ENCODE measurements at places on chromosomes 12 and 14.

DNA sequence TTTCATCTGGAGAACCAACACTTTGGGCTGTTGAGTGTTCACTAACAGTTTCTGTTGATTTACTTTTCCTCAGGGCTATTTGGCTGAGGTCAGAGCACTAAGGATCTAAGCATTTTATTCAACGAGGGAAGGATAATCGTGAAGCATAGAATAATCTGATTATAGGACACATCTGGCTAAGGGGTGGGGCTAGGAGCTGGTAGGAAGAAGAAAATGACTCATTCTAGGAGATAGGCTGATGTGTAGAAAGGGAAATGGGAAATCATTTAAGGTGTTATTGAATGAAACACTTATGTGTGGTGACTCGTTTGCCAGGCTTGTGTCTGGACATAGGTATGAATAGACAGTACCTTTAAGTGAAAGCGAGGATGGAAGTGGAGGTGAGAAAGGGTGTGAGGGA, 167.2 kb downstream of the ETNK1 start:
- DNase-seq, result no peak

- no peak for DNase-seq
Measured at GRCh38 chr14:84288781-84289180, 1241.2 kb upstream of the FLRT2 start.

GRCh38 chr12:93803424-93803807, 126.2 kb downstream of the CRADD start:
- no peak for DNase-seq

DNA sequence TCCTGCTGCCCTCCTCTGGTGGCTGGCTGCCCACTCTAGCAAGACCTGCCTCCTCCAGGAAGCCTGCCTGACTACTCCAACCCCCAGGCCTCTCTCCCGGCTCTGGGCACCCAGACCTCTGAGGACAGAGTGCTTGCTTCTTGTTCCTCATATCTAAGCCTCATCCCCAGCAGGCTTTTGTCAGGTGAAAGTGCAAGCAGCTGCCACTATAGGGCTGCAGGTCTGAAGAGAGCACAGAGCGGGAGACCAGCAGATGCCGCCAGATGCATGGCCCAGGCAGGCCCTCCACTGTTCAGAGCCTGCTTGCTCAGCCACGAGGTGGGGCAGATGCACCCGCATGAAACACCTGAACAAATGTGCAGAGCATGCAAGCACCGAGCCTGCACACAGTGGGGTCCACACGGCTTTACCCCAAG, 73.0 kb downstream of the SERPINA3 start:
- no peak for DNase-seq

DNA sequence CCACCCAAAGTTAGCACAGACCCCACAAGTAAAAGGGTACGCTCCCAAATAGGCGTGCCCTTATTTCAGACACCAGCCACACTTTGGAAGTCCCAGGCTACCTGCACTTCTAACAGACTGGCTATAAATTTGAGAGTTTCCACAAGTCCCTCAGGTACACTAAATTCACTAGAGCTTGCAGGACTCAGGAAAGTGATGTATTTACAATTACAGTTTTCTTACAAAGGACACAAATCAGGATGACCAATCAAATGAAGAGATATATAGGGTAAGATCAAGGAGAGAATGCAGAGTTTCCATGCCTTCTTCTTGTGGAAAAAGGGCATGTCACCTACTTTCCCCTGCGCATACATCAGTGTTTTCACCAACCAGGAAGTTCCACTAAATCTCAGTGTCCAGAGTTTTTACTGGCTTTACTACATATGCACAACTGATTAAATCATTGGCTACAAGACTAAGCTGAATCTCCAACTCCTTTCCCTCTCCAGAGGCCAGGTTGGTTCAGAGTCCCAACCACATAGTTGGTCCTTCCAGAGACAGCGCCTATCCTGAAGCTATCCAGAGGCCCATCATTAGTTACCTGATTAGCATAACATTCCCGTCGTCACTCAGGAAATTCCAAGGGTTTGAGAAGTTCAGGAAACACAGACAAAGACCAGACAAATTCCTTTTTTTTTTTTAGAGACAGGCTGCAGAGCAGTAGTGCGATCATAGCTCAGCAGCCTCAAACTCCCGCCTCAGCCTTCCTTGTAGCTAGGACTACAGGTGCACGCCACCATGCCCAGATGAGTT, 84.2 kb downstream of the DENND5B start:
- DNase-seq, result no peak

DNA sequence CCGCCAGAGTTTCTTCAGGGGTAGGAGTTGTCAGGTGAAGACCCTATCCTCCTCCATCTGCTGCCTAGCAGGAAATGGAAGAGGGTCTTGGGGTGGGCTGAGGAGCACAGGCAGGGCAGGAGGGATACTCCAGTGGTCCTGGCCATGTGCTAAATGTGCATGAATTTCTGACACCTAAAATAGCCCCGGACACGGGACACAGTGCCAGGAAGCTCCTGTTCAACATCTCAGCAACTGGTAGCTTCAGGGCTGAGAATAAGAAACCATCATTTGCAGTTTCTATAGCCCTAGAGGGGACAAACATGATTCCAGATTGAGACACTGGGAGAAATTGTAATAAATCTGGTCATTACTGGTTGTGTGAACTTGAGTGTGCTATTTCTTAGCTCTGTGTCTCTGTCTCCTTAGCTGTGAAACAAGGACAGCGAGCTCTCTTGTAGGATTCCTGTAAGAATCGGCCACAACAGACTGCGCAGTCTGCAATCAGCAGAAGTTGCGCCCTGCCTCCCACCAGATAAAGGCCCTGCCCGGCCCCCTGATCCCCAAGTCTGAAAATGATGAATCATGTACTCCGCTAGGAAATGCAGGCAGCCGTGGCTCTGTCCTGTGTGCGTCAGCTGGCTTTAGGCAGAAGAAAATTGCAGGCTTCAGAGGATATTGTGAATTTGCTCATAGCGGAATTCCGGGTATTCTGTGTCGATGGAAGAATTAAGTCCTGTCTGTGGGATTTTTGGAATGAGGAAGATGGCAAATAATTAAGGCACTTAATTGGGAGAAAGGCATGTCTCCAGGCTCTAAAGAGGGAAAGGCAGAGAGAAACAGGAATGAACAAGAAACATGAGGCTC, 35.2 kb upstream of the MEG3 start:
- no peak for DNase-seq

DNA sequence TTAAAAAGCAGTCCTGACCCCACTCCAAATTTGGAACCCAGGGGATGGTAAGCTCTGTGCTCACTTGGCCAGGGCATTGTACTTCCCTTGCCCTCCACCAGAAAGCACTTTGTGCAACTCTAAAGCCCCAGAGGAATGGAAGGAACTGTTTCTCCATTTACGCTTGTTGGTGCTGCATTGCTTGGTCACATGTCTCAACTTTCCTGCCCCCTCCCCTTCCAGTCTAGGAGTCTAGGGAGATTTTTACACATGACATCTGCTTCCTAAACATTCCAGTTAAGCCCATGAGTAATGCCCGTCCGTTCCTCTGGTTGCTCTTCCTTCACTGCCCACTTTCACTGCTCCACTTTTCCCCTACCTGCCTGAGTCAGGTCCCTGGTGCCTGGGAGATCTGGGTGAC, 92.6 kb upstream of the MAP1LC3B2 start:
- DNase-seq, result no peak

GRCh38 chr14:37673439-37673838, 78.0 kb downstream of the TTC6 start:
- no peak for DNase-seq

- DNase-seq, result no peak
Measured at GRCh38 chr14:78131616-78132015, 38.6 kb upstream of the NRXN3 start.

DNA sequence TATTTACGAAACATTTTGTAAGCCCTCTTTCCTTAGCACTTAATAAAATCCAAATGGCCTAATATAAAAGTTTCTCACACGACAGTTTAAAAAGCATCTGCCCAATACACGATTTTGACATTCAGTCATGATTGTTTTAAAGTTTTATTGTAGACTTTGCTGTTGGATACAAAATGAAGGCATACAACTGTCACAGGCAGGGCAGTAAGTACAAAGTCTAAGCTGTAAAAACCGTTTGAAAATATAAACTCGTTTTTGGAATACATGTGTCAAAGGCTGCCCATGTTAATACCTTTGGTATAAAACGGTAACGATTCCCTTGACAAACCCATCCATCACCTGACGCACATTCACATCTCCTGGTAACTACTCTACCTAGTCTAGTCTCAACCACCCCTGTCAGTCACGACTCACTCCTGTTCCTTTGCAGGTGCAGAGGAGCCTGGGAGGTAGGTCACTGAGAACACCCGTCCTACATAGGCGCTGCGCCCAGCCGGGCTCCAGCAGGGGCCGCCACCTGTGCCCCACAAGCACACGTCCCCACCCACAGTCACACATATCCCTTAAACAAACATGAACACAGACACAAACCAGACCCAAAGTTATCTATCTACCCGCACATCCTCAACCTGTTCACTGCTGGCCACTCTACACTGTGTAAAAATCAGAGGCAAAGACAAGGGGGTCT, 27.1 kb downstream of the KCTD10 start:
- DNase-seq, result no peak

- no peak for DNase-seq
Measured at GRCh38 chr14:96727980-96728717, 69.0 kb upstream of the VRK1 start.

- no peak for DNase-seq
Measured at GRCh38 chr14:24108336-24108874, 6.2 kb upstream of the DCAF11 start.

- no peak for DNase-seq
Measured at GRCh38 chr14:74472601-74473000, 20.5 kb downstream of the NPC2 start.

GRCh38 chr12:63844391-63845341, at the start of gene SRGAP1:
TSS of gene SRGAP1 (plus strand) at chr12:63844700. CDS start at chr12:63844817, 117 bp downstream.
- DNase-seq, result no peak

DNA sequence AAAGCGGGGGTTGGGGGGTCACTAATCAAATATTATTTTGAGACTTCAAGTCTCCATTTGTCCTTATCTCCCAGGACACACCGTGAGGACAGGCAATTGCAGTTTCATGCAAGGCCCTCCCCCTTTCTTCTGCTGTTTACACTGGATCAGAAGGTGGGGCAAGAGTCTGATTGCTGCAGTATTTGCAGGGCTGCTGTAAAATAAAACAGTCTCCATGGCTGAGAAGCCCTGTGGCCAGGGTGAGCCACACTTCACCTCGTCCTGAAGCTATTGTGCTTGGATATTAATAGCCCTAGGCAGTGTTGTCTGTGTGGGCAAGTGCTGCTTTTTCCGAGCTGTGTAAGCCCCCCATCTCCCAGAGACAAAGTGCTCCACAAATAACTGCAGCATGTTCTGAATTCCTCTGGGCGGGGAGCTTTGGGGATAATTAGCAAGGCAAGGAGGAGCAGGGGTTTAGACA, 187.4 kb upstream of the NTF3 start:
- DNase-seq, result no peak

DNA sequence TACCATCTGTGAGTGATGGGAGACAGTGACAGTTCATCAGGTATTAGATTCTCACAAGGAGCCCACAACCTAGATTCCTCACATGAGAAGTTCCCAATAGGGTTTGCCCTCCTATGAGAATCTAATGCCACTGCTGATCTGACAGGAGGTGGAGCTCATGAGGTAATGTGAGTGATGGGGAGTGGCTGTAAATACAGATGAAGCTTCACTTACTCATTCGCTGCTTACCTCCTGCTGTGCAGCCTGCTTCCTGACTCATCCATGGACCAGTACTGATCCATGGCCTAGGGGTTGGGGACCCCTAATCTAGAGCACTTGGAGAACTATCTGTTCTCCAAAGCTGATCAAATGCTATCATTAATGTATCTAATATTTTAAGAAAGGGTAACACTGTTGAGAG, 17.7 kb downstream of the CLEC2D start:
- DNase-seq, result no peak

GRCh38 chr12:57993834-57994233, 52.5 kb downstream of the ATP23 start:
- DNase-seq, result no peak

DNA sequence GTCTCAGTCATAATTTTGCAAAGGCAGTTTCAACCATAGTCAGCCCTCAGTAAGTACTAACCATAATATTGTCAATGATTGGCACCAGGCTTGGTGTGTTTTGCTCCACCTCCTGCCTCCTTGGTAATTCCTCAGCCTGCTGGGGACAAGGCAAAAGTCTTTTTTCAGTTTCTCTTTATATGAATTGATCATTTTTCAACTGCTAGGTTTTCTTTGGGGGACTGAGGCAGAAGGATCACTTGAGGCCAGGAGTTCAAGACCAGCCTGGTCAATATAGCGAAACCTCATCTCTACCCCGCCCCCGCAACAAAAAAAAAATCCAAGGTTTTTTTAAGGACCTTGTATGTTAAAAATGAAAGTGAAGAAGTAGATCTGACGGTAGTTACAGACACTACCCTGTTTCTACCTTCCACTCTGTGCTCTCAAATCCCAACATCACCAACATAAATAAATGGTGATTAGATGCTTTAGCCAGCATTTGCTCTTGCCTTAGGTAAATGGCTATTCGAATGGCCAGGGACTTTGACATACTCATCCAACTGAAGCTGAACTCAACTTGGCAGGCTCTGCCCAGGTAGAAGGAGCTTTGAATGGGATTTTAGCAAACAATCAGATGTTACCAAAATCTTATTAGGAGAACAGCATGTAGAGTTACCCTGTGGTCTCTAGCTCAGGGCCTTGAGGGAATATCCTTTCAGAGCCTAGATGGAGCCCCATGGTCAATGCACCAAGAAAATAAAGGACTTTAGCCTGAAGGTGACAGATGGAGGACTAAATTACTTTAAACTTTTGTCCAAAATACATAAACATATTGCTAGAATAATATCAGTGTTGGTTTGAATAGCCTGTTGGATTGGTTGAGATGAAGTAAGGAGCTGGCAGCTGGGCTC, 126.9 kb upstream of the AMIGO2 start:
- DNase-seq, result no peak

DNA sequence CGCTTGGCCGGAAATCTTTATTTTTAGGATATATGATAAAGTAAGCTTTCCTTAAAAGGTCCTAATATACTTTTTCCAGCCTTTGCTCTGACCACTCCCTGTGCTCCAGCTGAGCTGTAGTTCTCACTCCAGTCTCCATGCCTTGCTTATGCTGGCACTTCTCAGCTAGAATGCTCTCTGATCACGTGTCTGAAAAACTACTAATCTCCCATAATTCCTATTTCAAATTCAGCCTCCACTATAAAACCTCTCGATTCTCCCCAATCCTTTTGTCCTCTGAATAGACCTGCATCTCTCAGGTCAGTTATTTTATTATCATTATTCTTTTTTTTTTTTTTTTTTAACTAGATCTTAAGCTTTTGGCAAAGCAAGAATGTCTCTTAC, 3.7 kb downstream of the BIN2 start:
- DNase-seq, result no peak

GRCh38 chr14:59869381-59870255, 958 bp downstream of the RTN1 start:
- DNase-seq, result no peak

DNA sequence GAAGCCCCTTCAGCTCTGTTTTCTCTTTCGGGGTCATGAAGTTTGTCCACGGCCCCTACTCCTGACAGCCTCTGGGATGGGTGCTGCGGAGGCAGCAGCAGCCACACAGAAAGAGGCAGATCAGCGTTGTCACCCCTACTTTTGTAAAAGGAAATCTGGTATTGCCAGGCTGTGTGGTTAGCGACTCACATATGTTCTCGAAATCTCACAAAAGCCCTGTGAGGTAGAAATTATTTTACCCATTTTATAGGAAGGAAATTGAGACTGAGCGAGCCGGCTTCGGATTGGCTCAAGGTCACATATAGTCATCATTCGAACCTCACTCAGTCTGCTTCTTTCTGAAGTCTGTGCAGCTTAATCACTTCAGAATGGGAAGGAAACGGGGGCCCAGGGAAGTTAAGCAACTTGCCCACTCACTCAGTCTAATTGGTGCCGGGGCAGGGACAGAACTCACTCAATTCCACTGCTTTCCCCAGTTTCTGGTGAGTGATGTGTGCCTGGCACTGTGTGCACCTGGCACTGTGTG, 1.1 kb upstream of the CKAP4 start:
- no peak for DNase-seq

Measured in activated T-helper 1 cell treated with anti-CD3 and anti-CD28 coated beads, Interleukin-2, amount 50 U/mL, for 16 hours (primary cell).